ENCODE measurements at places on chromosomes 6 and 20.
A peak's percentile ranks its signal among the peaks of the same experiment; 100 is the strongest.

- no peak for DNase-seq
These were observed 4.4 kb downstream of the CAP2 start for GRCh38 chr6:17397764-17398194.

- no peak for DNase-seq
These were observed 267.9 kb downstream of the ADGRG6 start for GRCh38 chr6:142569676-142570075.

DNA sequence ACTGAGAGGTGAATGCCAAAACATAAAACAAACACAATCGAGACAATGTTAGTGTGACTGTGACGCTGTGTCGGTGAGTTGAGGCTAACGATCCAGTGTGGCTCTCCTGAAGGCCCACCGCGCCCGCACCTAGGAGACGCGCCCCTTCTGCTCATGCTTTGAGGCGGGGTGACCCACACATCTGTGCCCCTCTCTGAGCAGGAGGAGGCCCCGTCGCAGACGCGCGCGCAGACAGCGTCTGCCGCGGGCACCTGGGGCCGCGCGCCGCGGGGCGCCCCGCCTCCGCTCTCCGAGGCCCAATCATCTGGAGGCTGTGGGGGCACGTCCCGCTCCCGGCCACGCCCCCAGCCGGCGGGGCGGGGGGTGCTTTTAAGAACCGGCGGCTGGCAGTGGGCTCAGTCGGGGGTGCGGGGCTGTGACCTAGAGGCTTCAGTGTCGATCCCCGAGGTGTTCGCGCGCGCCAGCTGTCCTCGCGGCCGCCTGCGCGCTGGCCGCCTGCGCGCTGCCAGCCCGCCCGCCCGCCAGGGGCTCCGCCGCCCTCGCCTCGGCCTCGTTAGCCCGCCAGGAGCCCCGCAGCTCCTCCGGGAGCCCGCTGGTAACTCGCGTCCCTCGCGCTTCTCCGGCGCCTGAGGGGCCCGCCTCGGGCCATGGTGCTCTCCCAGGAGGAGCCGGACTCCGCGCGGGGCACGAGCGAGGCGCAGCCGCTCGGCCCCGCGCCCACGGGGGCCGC, at the start of gene SLC16A10:
Gene SLC16A10 (plus strand): TSS at position 398 of the 730 bp plus-strand sequence. CDS start 250 bp downstream, at position 648.
- peak; percentile 60 for DNase-seq

DNA sequence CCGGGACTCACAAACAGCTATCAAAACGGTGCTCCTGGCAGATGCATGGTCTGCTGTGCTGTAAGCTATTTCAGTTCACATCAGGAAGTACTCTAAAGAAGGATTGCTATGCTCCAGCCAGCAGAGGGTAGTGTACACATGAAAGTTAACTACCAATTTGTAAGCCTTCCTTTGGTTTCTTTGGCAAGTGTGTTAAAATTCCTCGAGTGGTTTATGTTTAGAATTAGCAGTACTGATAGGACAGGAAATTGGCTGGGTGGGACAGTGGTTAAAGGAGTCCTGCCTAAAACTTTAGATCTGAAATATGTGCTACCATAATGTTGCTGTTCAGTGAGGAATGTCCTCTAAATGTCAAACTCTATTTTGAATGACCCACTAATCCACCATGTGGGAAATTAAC, 47.4 kb downstream of the TRMT11 start:
- no peak for DNase-seq

- no peak for DNase-seq
These were observed 20.2 kb downstream of the PIM1 start for GRCh38 chr6:37190159-37190535.

- DNase-seq, result no peak
These were observed 693 bp upstream of the GNAS-AS1 start for GRCh38 chr20:58851221-58851968.

DNA sequence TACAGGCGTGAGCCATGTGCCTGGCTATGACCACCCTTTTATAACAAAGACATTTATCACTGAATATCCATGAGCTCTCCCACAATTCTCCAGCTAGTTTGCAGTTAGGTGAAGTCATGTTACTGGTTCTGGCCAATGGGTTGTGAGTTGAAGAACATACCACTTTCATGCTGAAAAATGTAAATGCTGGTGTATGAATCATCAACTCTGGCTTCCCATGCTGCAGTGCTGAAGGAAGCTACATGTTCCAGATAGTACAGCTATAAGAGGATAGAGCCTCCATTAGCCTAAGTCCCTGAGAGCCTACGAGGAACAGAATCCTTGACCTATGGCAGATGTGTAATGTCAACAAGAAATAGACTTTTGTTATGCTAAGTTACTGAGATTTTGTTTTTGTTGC, 180.4 kb downstream of the BTBD9 start:
- no peak for DNase-seq

All from stimulated activated CD8-positive, alpha-beta memory T cell treated with anti-CD3 and anti-CD28 coated beads, Interleukin-4, amount 100 ng/mL, for 4 hours (primary cell).